ENCODE measurements at places on chromosomes 5 and 9.

GRCh38 chr5:137666461-137666850, 69.4 kb downstream of the KLHL3 start:
- DNase-seq = no peak

DNA sequence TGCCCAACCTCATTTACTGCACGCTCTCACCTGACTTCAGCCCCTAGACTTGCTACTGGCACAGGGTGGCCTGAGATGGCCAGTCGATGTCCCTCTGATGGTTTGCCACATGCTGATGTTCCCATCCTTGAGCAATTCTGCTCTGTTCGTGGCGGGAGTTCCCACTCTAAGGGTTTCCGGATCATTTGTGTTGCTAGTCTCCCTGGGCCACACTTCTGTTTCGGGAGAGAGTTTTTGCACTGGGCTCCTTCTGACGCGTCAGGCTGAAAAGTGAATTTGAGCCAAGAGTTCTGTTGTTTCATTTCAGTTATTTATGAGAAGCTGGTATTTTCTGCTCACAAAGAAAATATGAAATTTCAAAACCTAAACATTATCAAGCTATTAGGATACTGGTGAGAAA, 597.7 kb downstream of the BNC2 start:
- no peak for DNase-seq

- no peak for DNase-seq
Observed at GRCh38 chr5:123124859-123125595, 36.0 kb downstream of the PRDM6 start.

DNA sequence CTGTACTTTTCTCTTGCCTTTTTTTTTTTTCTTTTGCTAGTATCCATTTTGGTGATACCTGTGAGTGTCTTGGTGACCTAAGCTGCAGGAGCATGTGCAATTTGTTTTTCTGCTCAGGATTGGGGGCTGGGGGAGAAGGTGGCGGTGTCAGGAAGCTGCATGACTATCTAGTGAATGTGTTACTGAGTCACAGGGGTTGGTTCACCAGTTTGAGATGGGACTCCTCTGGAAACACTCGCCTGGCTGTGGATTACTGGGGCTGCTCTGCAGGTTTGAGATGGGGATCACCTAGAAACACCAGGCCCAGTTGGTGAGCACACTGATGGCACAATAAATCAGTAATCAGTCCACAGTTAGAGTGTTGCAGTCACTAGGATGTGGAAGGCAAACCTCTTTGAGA, 447.9 kb downstream of the SPATA31D1 start:
- no peak for DNase-seq

- DNase-seq = no peak
Observed at GRCh38 chr5:39801306-39801705, 376.5 kb upstream of the DAB2 start.

GRCh38 chr5:14718778-14719177, 54.3 kb downstream of the OTULIN start:
- no peak for DNase-seq

GRCh38 chr5:74648835-74649293, 8.3 kb upstream of the ENC1 start:
- DNase-seq = no peak

DNA sequence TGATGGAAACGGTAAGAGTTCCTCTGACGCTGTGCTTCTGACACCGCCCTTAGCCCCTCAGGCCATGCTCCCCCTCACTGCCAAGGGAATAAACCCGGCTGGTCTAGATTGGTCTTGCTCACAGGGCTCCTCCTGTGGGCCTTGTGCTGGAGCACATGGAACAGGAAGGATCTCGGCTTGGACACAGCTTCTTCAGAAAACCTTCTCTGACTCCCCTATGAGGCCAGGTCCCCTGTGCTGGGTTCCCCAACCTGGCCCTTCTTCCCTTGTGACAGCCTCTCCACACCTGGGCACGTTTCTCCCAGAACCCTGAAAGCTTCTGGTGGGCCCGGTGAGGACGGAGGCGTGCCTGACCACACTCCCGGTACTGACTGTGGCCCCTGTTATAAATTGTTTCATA, 8.2 kb downstream of the SPATA31E1 start:
- DNase-seq = no peak

DNA sequence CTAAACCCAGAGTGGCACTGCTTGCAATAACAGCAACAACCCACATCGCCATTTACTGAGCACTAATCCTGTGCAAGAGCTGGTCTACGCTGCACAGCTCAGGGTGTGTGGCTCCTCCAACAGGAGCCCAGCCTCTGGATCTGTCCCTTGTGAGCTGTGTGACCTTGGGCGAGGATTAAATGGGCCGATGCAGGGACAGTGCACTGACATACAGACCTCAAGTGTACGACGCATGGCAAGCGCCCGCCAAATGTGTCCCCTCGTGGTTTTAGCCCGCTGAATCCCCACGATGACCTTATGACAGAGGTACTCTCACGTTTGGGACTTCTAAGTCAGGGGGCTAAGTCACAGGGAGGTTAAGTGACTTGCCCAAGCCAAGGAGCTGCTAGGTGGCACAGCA, 130.3 kb upstream of the RAPGEF1 start:
- no peak for DNase-seq

DNA sequence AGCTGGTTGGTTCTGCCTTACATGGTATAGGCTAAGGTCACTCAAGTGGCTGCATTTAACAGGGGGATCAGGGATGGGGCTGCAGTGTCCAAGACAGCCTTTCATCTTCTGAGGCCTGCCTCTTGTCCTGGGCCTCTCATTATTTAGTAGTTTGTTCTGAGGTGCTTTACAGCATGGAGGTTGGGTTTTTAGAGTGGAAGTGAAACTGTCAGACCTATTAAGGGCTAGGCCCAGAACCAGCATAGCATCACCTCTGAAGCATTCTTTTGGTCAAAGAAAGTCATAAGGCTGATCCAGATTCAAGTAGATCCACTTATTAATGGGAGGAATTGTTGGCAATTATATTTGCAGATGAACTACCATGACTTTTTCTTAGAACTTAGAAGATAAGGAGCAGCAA, 146.0 kb upstream of the NMUR2 start:
- no peak for DNase-seq

- no peak for DNase-seq
Observed at GRCh38 chr9:22356985-22357384, 89.6 kb upstream of the DMRTA1 start.

DNA sequence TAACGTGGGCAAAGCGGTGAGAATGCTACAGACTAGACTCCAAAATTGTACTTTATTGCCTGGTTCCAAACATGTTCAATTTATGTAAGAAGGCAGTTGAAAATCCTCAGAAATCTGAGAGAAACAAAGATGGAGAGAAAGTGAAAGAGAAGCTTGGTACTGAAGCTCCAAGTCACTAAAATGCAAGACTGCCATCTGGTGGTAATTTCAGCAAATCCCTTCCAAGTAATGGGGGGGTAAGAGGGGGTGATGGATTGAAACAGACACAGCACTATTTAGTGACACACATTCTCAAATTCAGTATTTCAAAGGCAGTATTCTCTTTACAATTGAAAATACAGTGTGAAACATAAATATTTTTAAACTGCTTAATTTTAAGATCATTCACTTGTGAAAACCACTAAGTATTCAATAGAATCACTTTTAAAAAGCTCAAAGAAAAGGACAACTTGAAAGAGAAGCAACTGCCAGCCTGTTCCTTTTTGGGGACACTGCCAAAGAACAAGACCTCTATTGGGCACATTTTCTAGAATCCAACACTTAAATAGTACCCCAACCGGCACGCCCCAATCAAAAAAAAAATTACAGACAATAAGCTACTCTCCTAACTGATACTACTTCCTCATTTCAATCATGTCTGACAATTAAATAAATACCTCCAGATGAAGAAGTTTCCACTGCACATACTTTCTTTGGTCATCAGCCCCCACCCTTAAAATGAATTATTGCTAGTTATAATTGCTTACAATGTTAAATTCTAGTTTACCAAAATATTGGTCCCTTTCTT, 131.5 kb downstream of the AGTPBP1 start:
- DNase-seq = no peak

- DNase-seq = peak; percentile 64
Observed at GRCh38 chr5:142769251-142769792, 855 bp upstream of the ARHGAP26 start.

DNA sequence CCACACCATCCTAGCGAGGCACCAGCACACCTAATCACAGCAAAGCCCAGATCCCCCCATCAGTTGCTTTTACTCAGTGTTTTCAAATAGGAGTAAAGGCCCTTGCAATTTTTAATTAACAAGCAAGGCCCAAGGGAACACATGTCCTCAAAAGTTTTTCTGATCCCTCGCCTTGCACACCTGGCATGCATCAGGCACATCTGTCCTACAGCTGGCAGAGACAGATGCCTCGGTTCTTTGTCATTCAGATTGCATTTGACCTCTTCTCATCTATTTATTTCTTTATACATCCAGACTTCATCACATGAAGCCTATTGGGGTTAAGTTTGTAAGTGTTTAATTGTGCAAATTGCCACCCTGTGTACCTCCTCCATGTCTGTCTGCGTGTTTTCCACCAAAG, 241.4 kb downstream of the MARCHF11 start:
- DNase-seq = no peak

- DNase-seq = no peak
Observed at GRCh38 chr9:33461492-33461891, 12.2 kb downstream of the NOL6 start.

DNA sequence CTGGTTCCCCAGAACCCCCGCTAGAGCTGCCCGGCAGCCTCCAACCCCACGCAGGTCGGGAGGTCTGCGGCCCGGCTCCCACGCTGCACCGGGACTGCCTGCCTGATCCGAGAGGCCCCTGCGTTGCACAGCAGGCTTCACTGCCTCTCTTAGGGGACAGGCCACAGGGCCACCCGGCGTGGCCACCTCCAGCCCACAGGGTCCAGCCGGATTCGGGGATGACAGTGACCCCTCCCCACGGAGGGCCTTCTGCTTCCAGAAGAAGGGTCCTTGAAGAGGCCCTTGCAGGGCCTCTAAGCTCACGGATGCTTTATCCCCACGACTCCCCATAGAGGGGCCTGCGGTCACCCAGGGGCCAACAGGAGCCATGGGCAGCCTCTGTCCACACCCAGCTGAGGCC, 66.1 kb upstream of the PPP1R26 start:
- DNase-seq = peak; percentile 55

- no peak for DNase-seq
Observed at GRCh38 chr5:77893225-77893860, 117.2 kb upstream of the TBCA start.

GRCh38 chr9:21028466-21028865, 3.0 kb downstream of the HACD4 start:
- DNase-seq = no peak

DNA sequence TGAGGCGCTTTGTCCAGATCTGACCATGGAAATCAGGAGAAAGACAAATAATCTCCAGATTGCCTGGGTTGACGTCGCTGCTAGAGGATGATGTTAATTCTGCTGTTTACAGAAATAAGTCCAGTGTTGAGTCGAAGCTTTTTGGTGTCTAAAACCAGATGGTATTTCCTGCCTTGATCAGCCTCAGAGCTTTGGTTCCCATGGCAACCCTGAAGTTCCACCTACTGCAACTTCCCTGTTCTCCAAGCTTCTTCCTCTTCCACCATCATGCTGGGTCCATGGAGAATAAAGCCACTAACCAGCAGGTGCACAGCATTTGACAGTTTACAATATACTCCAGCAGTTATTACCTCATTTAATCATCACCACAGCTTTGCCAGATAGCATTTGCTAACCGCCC, 18.0 kb upstream of the GABBR2 start:
- no peak for DNase-seq

GRCh38 chr5:83441747-83442146, 29.8 kb upstream of the VCAN start:
- no peak for DNase-seq

DNA sequence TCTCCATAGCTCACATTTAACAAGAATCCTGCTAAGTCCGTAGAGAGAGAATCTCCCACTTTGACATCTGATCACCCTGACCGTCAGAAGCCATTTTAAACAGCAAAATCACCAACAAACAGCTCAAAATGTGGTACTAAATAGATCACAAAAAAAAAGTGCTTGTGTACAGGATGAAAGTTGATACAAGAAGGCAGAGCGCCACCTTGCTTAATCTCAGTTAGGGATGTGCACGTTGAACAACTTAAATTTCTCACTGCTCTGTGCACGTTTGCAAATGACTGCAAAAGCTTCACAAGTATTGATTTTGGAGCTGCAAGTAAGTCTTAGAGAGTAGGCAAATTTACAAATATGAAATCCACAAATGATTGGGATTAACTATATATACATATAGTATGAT, 63.1 kb upstream of the NREP start:
- no peak for DNase-seq

DNA sequence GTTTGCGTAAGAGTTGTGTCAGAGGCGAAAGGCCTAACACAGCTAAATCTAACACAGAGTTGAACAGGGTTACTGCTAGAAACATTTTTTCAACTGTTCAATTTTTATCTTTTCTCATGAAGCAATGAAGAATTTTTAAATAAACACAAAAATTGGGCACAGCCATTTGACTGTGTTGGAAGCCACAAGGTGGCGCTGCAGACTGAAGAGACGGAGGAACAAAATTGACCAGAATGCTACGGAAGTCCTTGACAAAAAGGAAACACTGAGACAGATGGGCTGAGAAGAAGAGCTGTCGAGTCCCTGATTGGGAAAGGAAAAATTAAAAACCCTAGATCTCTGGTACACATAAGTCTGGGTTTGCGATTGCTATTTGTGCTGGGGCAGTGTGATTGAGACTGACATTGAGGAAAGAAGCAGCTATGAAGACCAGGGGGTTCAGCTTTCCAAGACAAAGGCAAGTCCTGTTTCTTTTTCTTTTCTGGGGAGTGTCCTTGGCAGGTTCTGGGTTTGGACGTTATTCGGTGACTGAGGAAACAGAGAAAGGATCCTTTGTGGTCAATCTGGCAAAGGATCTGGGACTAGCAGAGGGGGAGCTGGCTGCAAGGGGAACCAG, at the start of gene PCDHB9:
PCDHB9 (plus strand) TSS at position 265 of the 616 bp plus-strand sequence; CDS start at position 423, 158 bp downstream.
- DNase-seq = peak; percentile 77

GRCh38 chr5:6454628-6455053, 6.0 kb downstream of the UBE2QL1 start:
- DNase-seq = no peak

Data from activated effector memory CD4-positive, alpha-beta T cell treated with anti-CD3 and anti-CD28 coated beads, Interleukin-2, amount 50 U/mL, for 16 hours (primary cell).